ENCODE measurements at places on chromosomes 12 and 14.

- no peak for DNase-seq
Measured at GRCh38 chr14:32404784-32405573, 75.9 kb downstream of the AKAP6 start.

GRCh38 chr12:54277823-54278276 lies 2.1 kb downstream of the CBX5 start:
- DNase-seq = no peak

GRCh38 chr14:24313913-24314312 lies 2.6 kb downstream of the LTB4R start:
- DNase-seq = no peak

DNA sequence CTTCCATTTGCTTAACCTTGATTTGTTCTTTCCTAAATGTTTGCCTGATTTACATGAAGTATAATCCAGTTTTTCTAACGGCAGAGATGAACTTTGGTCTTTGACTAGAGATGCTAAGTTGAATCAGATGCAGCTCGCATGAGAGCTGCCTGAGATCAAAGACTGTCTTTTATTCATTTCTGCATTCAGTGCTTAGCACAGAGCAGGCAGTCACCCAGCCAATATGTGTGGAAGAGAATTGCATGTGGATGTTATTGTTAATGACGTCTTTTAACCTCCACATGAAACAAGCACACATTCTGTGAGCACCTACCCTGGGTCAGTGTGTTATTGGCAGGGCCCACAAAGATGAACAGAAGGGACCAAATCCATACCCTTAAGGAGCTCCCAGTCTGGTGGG lies 99.2 kb downstream of the SLC5A8 start:
- DNase-seq = no peak

- DNase-seq = no peak
Measured at GRCh38 chr12:24821691-24822090, 127.2 kb downstream of the BCAT1 start.

- no peak for DNase-seq
Measured at GRCh38 chr12:28057856-28058615, 85.5 kb upstream of the PTHLH start.

GRCh38 chr12:6840330-6840729 lies 395 bp upstream of the GNB3 start:
- DNase-seq = no peak

GRCh38 chr14:23626946-23627345 lies 9.2 kb upstream of the DHRS2 start:
- peak; percentile 28 for DNase-seq

GRCh38 chr12:117010693-117011451 lies 88.3 kb downstream of the TESC start:
- no peak for DNase-seq

- no peak for DNase-seq
Measured at GRCh38 chr14:88142997-88143396, 138.1 kb downstream of the GPR65 start.

GRCh38 chr12:84636801-84637290 lies 275.8 kb downstream of the SLC6A15 start:
- no peak for DNase-seq

- no peak for DNase-seq
Measured at GRCh38 chr12:14249368-14249767, 116.1 kb upstream of the ATF7IP start.

DNA sequence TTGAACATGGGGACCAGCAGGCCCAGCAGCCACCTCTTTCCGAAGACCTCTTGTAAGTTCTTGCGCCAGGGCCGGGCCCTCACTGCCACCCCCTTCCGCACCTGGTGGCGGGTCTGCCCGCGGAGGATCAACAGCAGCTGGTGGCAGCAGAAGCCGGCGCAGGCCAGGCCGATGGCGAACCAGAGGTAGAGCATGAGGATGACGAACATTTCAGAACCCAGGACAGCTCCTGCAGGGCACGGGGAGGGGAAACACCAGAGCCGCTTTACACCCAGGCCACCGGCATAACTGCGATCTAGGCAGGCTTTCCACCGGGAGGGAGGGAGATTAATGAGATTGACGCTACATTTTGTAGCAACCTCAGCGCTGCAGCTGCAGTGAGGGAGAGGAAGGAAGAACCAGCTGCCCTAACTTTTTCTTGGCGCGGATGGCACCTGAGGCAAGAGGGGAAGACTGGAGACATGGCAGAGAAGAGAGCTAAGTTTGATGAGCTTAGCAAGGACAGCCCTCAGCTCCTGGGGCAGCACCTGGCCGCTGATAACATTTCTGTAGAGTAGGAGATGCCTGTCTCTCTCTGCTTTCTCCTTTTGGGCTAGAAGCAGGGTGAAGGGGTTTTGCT lies 7.8 kb downstream of the ZDHHC22 start:
- peak; percentile 74 for DNase-seq

DNA sequence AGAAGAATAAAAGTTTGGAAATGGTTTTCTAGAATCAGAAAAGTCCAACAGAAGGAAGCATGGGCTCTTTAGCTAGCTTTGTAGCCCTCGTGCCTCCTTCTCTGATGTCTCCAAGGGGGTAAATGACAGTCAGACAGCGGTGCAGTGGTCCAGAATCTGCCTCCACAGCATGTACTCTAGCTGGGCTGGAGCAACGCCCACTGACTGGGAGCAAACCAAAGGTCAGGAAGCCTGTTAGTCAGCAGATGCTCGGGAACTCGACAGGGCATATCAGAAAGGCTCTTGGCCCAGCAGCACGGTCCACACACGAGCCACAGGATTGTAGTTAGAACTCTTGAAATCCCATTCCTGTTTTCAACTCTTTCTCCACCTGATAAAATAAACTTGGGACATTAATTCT lies 164.3 kb downstream of the GRIN2B start:
- no peak for DNase-seq

- no peak for DNase-seq
Measured at GRCh38 chr12:108842361-108842760, 15.0 kb downstream of the SSH1 start.

GRCh38 chr12:124653169-124653931 lies 85.9 kb upstream of the NCOR2 start:
- DNase-seq = no peak

DNA sequence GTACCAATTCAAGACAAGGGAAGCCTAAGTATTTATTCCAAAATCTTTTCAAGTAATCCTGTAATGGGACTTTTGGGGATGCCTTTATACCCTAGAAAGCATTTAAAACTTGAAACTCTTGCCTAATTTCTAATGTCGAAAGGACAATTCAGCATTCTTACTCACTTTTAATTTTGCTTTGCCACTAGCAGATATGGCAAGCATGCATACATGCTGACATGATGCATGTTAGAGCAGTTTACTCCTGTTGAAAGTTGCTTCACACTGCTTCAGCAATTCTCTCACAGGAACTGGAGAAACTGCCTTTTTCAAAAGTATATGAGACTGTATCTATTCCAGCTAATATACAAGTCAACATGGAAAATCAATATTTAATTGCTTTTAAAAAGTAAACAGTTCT lies 79.9 kb downstream of the TAOK3 start:
- DNase-seq = no peak

DNA sequence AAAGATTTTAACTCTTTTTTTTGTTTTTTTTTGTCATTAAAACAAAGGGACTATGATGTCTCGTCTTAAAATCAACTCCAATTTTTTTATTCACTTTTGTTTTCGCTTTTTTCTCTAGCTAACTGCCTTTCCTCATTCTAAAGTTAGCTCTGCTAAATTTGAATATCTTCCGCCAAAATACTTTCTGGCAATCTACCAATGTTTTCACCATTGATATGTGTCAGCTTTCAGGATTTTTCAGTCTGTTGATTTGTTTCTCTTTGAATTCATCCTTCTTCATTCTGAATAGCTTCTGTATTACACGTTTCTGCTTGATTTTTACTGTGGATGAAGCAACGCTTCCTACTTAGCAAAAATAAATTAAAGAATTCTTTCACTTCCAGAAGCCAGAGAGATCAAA lies 38.7 kb upstream of the NOVA1 start:
- DNase-seq = no peak

DNA sequence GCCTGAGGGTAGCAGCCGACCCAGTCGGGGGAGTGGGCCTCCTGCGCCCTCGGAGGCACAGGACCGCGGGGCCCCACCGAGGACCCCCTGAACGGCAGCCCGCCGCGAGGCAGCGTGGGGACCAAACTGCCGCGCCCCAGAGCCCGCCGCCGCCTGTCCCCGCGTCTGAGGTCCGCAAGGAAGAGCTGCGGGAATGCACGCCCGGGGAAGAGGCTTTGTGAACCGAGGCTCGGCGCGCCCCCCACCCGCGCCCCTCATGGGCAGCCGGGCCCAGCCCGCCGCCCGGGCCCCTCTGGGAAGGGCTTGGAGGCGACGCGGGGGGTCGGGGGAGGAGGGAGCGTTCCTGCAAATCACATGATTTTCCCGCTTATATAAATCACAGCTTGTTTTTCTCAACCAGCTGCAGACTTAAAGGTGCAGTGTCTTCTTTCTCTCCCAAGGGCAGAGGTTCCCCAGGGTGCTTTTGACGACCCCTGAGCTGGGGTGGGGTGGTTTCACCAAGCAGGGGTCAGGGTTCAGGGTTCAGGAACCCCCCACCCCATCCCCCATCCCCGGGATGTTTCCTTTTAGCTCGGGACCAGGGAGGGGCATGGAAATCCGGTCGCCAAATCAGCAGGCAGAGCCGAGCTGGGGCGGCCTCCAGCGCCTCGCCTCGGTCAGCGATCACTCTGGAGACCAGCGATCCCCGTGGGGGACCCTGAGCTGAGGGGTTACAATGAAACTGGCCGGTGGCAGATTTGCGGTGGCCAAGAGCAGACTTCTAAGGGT lies 44.7 kb upstream of the ATP23 start:
- no peak for DNase-seq

DNA sequence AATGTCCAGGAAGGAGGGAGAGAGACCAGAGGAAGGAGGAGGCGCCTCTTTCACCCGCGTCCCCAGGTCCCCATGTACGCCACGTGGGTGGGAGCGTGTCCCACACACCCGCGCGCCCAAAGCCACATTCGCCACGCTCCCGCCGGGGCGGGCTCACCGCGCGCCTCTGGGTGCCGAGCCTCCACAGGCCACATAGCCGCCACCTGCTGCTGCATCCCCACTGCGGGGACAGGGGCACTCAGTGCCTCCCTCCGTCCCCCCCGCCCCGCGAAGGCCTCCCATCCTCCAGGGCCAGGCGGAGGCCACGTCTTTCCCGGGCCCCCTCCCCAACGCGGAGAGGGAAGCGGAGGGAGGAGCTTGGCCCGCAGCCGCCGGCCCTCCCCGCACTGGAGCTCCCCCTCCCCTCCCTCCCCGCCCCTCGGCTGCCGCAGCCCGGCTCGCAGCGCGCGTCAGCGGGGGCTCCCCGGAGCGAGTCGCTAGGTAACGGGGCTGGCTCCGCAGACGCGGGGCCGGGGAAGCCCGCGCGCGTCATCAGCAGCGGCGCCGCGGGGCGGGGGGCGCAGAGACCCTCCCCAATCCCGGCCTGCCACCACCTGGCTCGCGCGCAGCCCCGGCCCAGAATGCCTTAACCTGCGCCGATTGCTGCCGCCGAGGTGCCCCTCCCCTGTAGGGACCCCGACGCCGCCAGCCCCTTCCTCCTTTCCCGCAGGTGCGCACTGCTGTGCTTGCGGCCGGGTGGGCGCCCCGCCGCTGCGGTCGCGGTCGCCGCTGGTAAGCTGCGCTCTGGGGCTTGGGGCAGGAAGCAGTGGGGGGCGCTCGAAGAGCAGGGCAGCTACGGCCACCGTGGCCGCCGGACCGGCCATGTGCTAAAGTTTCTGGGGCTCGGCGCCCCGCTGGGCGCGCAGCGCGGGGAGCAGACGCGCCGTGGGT lies 536 bp upstream of the TUNAR start:
- DNase-seq = peak; percentile 26

DNA sequence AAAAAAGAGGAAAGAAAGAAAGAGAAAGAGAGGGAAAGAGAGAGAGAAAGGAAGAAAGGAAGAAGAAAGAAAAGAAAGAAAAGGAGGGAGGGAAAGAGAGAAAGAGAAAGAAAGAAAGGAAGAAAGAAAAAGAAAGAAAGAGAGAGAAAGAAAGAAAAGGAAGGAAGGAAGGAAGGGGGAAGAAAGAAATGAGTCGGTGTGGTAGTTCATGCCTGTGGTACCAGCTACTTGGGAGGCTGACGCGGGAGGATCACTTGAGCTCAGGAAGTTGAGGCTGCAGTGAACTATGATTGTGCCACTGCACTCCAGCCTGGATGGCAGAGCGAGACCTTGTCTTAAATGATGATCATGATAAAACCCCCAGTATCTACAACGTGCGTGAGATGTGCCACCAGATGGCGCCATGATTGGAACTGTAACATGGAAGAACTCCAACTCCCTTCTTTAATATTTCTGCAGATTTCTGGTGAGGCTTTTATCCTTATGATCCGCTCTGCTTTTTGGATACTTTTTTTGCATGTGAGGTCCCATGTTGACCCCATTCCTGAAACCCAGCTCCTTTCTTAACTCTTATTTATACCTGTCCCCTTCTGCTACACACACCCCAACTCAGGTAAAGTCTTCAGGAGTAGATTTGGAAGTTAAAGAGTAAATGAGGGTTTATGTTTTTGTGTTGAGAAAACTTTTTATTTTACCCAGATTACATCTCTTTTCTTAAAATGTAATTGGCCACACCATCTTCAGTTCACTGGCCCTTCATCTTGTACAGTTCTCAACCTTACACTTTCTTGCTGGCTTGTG lies 25.6 kb downstream of the RNASE10 start:
- DNase-seq = peak; percentile 77

DNA sequence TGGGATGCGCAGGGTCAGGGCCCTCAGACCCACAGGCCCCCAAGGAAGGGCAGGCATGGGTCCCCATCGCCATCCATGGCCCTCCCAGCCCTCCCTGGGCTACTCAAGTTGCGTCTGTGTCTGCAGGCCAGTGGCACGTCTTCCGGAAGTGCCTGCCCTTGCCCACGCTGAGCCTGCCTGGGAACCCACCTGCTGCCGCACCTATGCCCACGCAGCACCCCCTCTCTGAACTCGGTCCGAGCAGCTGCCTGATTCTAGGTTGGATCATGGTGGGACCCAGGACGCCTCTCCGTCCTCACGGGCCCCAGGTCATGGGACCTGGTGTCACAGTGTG lies 182.8 kb downstream of the ADGRD1 start:
- no peak for DNase-seq

DNA sequence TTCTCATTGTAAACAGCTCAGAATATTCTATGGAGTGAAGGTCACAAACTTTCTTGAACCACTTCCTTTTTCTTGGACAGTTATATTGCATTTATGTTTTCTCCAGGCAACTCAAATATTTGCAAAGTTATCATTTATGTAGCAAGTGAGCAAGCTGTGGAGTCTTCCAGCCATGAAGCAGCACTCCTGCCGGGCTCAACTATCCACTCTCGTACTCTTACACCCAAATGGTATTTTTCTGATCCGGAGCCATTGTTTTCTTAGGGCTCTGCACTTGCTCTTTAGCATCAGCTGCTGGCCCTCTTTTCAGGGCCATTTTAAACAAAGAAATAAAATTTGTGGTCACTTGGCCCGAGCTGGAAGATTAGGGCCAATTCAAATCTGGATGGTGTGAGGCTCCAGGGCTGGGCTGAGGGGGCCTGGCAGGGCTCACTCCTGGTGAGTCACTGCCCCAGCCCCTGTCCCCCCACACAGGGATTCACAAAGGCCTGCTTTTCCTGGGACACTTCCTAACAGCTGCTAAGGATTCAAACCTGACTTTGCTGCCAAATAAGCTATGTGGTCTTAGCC lies 19.7 kb downstream of the SYNE3 start:
- no peak for DNase-seq
